ENCODE measurements at places on chromosomes 3 and 15. TPM values are rescaled to one million over a fixed set of nuclear protein-coding genes. Genes with fewer than 3 reads are reported as not detected.

- no peak for DNase-seq
Observed at GRCh38 chr15:68404056-68404798, 27.7 kb downstream of the ITGA11 start.

- no peak for DNase-seq
Observed at GRCh38 chr15:76070921-76071635, 11.3 kb downstream of the TMEM266 start.

DNA sequence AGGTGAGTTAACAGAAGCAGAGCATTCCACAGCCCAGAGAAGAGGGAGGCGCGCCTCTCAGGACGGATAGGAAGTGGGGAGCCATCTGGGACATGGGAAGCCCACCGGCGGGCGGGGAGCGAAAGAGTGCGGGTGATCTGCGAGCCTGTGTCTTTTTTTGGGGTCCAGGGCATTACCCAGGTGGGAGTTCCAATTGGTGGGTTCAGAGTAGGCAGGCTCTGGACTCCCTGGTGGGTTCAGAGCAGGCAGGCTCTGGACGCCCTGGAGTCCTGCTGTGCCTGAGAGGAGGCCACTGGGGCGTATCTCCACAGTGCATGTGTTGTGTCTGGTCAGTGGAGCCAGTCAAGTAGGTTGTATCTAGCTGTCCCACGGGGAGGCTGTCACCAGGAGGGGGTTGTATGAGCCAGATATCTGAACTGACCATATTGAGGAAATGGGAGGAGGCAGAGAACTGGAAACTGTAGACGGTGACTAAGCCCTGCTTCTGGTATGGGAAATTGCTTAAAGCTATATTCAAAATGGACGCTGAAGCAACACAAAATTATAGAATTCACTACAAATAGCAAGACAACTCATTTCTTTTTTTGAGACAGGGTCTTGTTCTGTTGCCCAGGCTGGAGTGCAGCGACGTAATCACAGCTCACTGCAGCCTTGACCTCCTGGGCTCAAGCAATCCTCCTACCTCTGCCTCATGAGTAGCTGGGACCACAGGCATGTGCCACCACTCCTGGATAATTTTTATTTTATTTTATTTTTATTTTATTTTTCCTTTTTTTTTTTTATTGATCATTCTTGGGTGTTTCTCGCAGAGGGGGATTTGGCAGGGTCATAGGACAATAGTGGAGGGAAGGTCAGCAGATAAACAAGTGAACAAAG is 34.5 kb upstream of the CHST2 start:
- DNase-seq: no peak

- DNase-seq: no peak
Observed at GRCh38 chr15:87599616-87600015, 656.9 kb downstream of the NTRK3 start.

- no peak for DNase-seq
Observed at GRCh38 chr3:71956069-71956340, 171.1 kb upstream of the PROK2 start.

GRCh38 chr15:43204016-43204901 is 16.6 kb downstream of the EPB42 start:
- DNase-seq: peak; percentile 83

DNA sequence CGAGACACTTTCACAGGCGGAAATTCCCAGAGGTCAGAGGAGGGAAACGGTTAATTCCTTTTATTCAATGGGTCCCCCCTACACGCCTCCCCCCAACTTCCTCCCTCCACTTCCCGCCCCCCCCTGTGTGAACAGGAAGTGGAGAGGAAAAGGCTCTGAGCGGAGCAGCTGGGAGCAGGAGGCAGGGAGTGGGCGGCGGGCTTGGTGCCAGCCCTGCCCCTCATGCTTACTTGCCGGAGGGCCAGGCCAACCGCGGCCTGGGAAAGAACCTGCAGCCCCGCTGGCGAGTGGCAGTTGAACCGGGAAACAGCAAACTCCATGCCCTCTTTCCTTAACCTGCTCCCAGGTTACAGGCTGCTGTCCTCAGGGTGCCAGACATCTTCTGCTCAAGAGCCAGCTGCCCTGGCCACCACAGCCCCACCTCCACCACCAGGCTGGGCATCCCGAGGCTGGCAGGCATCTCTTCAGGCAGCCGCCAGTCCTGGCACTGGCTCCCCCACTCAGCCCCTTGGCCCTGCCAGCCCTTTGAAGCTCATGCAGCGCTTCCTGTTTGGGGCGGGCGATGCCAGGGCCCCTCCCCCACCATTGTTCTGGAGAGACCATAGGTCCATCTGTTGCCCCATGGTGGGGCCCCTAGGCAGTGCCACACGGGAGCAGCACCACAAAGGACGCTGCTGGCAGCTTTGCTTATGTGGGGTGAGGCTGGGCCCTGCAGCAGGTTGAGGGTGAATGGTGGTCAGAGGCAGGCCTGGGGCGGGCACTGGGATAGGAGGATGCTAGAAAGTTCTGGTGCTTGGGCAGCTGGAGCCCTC is 12.9 kb downstream of the VPS18 start:
- peak; percentile 77 for DNase-seq

DNA sequence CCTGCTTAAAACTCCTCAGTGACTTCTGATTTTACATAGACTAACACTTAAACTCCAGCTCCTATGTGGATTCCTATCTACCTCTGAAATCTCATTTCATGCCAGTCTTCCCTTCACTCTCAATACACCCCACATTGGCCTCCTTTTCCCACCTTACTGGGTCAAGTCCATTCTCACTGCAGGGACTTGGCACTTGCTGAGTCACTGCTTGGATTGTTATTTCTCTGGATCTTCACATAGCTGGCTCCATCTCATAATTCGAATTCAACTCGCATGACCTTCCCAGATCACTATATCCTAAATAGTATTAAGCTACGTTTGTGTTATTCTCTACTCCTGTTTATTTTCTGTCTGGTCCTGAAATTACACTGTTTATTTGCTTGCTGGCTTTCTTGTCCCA is 59.6 kb upstream of the FRMD4B start:
- no peak for DNase-seq

- no peak for DNase-seq
Observed at GRCh38 chr3:111068574-111068973, 3.0 kb upstream of the NECTIN3 start.

- no peak for DNase-seq
Observed at GRCh38 chr3:120198305-120198878, 86.6 kb downstream of the GPR156 start.

GRCh38 chr15:70466895-70467529 is 296.3 kb downstream of the UACA start:
- DNase-seq: peak; percentile 72

DNA sequence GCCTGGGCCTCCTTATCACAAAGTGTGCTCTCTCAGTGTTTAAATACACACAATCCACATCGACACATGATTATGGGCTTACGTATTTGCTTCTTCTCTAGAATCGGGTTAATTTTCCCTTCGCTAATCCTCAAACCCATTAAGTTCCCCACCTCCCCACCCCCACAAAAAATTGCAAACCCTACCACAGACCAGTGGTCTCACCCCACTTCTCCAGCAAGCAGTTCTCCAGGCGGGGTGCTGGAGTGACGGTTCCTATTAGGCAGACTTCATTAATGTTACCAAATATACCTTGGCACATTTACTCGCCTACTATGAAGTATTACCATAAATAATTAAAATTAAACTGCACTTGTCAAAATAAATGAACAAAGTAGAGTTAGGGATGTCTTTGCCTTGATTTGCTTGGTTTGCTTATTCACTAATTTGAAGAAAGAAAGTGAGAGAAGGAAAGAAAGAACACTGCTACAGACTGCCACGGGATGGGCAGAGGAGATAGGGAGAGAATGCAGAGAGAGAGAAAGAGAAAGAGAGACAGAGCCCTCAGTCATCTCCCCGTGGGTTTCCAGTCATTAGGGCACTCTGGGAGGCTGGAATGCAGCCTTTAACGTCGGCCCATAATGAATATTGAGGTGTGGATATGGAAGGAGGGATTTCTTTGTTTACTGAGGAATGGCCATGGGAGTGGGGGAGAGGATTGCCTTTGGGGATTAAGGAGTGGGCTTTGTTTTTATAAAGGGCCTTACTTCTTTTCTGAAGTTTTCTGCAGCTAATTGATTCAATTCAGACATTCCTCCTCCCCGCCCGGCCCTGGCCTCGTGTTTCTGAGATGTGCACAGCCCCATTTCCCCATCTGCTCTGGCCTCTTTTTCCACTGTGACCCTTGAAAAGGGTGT is 39.7 kb upstream of the POLG start:
- DNase-seq: no peak

GRCh38 chr15:28917791-28918140 is 32.0 kb downstream of the APBA2 start:
- DNase-seq: no peak

DNA sequence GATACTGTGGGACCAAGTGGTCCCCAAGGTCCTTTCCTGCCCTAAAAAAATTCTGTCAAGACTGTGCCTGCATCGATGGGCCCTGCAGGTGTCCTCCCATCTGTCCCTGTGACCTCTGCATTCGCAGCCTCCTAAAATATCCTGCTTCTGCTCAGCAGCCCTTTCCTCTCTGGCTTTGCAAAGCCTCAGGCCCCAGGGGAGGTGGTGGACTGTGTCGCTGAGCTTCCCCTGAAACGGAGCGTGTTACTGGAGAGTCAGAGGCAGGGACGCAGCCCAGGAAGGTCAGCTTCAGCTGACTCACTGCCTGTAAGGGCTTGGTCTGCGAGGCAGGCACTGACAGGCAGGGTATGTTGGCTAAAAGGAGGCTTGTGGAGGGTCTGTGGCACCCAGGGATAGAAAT is 110.0 kb downstream of the RAB11A start:
- no peak for DNase-seq

GRCh38 chr3:182618085-182618732 is 175.1 kb upstream of the ATP11B start:
- DNase-seq: peak; percentile 4

DNA sequence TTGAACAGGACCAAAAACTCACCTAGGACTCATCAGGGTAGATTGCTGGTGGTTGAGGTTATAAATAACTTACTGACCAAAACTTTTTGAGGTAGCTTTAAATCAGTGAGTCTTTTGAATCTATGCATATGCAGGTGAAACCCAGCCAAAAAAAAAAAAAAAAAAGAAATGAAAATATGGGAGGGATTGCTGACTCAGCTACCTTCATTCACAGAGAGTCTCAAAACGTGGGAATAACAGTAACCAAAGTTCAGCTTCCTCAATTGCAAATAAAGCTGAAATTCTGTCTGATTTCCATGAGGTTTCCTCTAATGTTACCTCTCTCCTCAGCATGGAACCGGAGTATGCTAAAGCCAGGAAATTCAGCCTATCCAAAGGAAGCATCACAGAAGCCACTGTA is 95.2 kb upstream of the SEMA6D start:
- DNase-seq: no peak

GRCh38 chr15:82646250-82647044 is 716 bp downstream of the CPEB1 start:
- peak; percentile 39 for DNase-seq

- no peak for DNase-seq
Observed at GRCh38 chr3:105733356-105733755, 135.5 kb downstream of the CBLB start.

GRCh38 chr3:18891641-18892040 is 256.7 kb upstream of the KCNH8 start:
- DNase-seq: peak; percentile 40

DNA sequence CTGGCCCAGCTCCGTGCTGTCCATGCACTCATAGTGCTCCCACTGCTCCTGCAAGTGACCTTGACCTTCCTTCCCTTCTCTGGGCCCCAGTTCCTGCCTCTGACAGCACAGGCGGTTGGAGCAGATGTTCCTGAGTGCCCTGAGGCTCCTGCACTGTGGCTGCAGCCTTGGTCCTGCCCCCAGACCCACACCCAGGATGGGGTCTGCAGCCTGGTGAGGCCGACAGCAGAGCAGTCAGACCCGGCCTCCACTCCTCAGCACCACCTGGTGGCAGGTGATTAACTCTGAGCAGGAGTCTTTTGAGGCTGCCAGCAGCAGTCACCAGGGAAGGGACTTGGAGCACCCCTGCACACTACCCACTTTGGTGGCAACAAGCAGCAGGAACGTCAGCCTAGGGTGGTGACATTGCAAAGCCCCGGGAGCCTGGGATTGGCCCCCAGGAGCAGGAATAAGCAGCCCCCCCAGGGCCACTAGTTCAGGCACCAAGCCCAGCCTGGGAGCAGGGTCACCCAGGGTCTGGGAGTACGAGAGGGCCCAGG is 64.6 kb downstream of the CYP11A1 start:
- DNase-seq: peak; percentile 61

DNA sequence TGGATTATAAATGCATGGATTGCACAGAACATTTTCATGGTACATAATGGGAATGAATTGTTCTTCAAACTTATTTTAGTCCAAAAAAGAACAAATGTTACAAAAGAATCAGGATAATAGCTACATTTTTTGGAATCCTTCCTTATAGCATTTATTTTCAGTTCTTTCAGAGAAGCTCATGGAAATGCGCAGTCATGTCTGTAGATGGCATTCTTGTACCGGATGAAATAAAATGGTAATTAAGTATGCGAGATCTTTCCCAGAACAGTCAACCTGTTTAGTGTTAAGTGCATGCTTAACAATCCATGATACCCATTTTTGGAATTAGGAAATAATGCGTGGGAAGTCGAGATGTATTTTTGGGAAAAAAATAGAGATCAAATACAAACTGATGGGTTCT is 38.2 kb upstream of the GOLGA8B start:
- no peak for DNase-seq

- no peak for DNase-seq
Observed at GRCh38 chr3:16028604-16029003, 145.9 kb upstream of the GALNT15 start.

GRCh38 chr3:52315977-52316764 is at the start of gene DNAH1:
TSS of gene DNAH1 (plus strand) at chr3:52316319. CDS start at chr3:52322443, 6,124 bp downstream.
- no peak for DNase-seq

- DNase-seq: no peak
Observed at GRCh38 chr3:110414855-110415254, 656.8 kb upstream of the NECTIN3 start.

The ADPRH gene
- 5.7 TPM for total RNA-seq

The ITIH4 gene
- 3.9 TPM for total RNA-seq

The SNRPN gene
- total RNA-seq: 74.5 TPM

The SLC24A5 gene
- not detected for total RNA-seq

The KIF15 gene
- total RNA-seq: 41.9 TPM

The MORC1 gene
- not detected for total RNA-seq

The GOLGA6B gene
- not detected for total RNA-seq

The MESP1 gene
- 3.4 TPM for total RNA-seq

The RTP1 gene
- total RNA-seq: not detected

The SHC4 gene
- 2.5 TPM for total RNA-seq

The IQCH gene
- 1.7 TPM for total RNA-seq

The CCK gene
- total RNA-seq: not detected

The CTXN2 gene
- total RNA-seq: not detected
